ENCODE measurements at places on chromosomes 6 and 20. TPM values are rescaled to one million over a fixed set of nuclear protein-coding genes. Genes with fewer than 3 reads are reported as not detected.

- no peak for DNase-seq
These were observed 107.7 kb downstream of the JPH2 start for GRCh38 chr20:44079291-44079690.

Gene SUMO4
- total RNA-seq, result 0.87 TPM

GRCh38 chr20:4427940-4428586 lies 293.6 kb upstream of the PRND start:
- DNase-seq, result no peak

- DNase-seq, result no peak
These were observed 373.8 kb downstream of the GJA1 start for GRCh38 chr6:121809211-121809610.

- no peak for DNase-seq
These were observed 59.0 kb upstream of the RNF146 start for GRCh38 chr6:127207591-127208120.

GRCh38 chr20:15882553-15882952 lies 690.7 kb downstream of the KIF16B start:
- no peak for DNase-seq

DNA sequence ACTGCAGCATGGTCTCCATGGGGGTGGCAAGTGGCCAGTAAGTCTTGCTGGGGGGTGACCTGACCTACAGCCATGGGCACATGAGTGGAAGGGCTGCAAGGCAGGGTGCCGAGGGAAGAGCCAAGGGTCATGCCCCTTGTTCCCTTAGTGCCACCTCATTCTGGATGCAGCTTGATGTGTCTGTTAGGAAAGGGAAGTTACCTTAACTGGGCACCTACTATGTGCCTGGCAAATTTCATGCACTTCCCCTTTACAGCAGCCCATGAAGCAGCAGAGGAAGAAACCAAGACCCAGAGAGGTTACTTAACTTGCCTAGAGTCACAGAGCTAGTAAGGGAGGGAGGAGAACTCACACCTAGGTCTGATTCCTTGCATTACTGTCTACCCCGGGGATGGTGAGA lies 174.0 kb downstream of the MRPL14 start:
- DNase-seq, result no peak

DNA sequence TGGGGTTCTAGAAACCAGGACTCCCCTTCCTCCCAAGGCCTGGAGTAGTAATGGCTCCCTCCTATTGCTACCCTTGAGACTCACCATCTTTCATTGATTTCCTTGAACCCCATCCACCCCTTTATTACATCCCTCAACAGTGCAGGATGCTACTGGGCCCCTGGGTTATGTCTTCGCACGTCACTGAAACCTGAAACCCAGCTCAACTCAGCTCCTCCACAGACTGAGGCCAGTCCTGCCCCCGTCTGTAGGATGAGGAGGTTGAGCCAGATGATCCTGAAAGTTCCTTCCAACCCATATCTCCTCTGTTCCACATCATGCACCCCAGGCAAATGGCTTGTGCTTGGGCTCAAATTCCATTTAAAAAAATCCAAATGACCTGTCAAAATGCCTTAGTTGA lies 21.4 kb downstream of the CPNE5 start:
- DNase-seq, result no peak

GRCh38 chr20:49646126-49646525 lies 67.6 kb downstream of the B4GALT5 start:
- DNase-seq, result no peak

DNA sequence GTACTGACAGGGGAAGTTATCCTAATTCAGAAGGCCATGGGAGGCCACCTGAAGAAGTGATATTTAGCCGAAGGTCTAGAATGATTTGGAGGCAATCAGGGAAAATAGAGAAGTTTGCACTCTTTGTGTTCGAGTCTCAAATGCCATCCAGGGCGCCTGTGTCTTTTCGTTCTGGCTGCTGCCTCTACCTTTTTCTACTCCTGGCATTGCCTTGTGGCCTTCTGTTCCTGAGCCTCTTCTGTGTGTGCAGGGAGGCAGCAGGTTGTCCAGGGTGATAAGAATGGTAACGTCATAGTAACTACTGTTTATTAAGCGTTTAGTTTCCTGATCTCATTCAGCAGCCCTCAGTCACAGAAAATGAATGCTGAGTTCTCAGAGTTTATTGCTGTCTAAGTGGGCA lies 252.1 kb downstream of the FARS2 start:
- no peak for DNase-seq

GRCh38 chr20:8346700-8347270 lies 214.7 kb downstream of the PLCB1 start:
- DNase-seq, result no peak

DNA sequence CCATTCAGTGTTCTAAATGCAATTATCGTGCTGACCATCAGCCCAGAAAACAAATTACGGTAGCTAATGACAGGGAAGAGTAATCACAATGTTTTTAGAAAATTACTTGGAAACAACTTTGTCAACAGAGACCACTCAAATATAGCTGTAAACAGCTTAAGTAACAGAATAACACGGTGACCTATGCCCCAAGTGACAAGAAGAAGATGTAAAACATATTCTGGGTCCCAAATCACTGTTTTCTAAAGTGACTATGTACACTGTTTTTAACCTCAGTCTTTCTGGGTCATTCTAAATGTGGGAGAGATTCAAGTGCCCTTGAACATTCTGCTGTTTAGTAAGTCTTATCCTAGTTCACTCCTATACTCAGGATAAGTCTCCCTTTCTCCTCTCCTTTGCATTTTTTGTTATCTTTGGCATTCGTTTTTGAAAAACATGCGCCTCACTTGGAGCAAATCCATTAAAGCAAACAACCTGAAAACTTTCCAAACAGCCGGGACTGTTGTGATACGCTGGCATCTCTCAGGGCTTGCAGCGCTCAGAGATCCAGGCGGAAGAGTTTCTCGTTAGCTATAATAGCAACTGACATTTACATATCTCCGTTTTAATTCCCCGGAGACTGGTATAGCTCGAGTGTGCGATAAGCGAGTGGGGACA lies 114.5 kb upstream of the SOX4 start:
- no peak for DNase-seq

DNA sequence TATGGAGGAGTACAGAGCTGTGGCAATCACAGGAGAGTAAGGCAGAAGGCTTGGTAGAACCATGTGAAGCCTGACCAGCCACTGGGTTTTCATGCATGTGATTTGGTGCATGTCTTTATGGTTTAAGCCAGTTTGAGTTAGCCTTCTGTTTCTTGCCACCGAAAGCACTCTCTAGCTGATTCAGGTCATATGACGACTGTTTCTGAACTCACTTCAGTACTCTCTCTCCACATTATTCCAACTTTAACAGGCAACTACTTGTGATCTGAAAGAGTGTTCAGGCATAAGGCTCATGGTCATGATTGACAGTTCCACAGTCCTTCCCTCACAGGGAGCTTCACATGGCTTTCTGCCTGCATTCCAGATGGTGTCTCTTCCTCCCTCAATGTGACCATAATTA lies 63.3 kb upstream of the TAB2 start:
- DNase-seq, result no peak

DNA sequence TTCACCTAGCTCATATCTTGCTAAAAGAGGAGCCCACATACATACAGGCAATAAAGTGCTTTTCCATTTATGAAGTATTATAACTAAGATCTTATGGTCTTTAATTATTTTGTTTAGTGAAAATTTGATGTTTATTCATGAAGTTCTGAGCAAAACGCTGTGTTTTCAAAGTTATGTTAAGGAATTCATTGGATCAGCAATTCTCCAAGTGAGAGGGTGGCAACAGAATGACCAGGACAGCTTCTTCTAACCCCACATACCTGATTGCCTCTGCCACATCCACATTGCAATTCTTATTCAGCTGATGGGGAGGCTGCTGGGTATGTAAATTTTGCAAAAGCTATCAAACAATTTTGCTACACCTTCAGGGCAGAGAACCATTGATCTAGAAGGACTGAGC lies 116.8 kb downstream of the OGFRL1 start:
- no peak for DNase-seq

Gene NMBR
- total RNA-seq, result not detected

Gene ZNF391
- 3.1 TPM for total RNA-seq

DNA sequence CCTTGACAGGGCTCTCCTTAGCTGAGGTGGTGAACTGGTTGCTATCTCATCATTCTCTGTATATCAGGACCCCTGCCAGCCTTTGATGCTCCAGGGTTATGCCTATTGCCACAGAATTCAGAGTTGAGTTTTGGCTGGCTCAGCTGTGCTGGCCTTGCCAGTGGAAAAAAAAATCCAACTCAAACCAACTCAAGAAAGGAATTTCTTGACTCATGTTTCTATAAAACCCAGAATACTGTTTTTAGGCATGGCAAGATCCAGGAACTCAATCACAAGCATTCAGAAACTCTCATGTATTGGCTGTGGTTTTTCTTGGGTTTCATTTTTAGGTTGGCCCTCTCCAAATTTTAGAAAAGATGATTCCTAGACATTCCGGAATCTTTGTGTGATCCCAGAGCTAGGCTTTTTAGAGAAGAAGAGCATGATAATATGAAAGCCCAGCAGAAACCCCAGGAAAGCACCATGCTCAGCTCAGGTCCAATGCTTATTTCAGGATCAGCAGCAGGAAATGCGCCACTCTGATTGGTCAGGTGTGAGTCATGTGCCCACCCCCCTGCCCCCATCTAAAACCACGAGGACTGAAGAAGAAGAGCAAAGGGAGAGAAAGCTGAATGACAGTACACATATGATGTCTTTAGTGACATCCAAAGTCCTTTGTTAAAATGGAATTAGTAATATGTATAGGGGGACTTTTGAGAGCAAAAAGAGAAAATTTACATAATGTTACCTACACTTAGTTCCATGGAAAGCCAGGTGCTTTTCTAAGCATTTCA lies 122.9 kb downstream of the RNF144B start:
- no peak for DNase-seq

- DNase-seq, result no peak
These were observed 22.5 kb downstream of the SLC52A3 start for GRCh38 chr20:745683-746301.

GRCh38 chr6:170067923-170068360 lies 222.9 kb downstream of the DLL1 start:
- no peak for DNase-seq

DNA sequence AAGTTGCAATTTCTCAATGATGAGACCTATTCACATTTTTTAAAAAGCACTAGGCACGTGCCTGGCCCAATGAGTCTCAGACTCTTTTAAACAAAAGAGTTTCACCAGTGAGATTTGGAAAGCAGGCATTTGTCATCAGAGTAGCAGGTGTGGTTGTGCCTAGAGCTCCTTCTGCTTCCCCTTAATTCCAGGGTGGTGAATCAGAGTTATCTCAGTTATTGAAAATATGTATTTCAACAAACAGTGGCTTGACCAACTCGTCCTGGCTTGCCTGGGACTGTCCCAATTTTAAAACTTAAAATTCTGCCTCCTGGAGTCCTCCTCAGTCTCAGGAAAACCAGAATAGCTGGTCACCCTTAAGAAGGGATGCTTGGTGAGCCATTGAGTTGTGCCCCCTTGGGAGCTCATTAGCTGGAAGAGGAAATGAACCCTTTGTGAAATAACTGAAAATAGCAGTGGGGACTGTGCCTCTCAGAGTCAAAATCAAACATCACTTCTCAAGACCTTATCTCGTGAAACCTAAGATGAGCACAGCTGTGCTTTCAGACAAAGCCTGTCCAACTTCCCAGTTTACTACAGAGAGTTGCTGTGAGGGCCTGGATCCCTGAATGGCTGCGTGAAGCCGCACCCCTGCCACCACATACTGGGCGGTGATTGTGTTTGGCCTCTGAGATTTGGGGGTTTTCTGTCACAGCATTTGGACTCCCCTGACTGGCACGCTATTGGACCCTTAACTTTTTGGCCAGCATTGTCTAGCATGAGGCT lies 116.3 kb downstream of the ANKRD60 start:
- no peak for DNase-seq

Gene ARHGAP18
- total RNA-seq, result 3.9 TPM

- no peak for DNase-seq
These were observed 126.5 kb downstream of the UTRN start for GRCh38 chr6:144411531-144412165.

DNA sequence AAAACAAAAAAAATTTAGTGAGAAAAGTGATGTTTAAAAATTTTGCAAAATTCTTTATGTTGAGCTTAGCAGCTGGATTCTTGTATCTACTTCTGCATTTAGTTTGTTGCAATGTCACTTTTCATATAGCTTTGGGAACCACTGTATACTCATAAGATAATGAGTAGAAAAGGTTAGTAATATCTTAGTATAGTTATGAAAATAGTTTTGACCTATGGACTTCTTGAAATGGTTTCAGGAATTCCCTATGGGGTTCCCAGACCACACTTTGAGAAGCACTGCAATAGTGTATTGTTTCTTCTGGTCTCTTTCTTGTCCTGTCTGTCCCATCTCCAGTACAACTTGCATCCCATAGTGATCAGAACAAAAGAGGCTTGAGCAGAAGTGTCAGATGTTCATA lies 29.4 kb downstream of the PPP1R16B start:
- no peak for DNase-seq

Gene FOXC1
- total RNA-seq, result 3.7 TPM

Gene DEFB124
- total RNA-seq, result not detected

GRCh38 chr20:4546786-4547185 lies 174.9 kb upstream of the PRND start:
- DNase-seq, result no peak

Gene PBOV1
- not detected for total RNA-seq

- DNase-seq, result no peak
These were observed 2.9 kb upstream of the TMEM74B start for GRCh38 chr20:1187605-1188171.

DNA sequence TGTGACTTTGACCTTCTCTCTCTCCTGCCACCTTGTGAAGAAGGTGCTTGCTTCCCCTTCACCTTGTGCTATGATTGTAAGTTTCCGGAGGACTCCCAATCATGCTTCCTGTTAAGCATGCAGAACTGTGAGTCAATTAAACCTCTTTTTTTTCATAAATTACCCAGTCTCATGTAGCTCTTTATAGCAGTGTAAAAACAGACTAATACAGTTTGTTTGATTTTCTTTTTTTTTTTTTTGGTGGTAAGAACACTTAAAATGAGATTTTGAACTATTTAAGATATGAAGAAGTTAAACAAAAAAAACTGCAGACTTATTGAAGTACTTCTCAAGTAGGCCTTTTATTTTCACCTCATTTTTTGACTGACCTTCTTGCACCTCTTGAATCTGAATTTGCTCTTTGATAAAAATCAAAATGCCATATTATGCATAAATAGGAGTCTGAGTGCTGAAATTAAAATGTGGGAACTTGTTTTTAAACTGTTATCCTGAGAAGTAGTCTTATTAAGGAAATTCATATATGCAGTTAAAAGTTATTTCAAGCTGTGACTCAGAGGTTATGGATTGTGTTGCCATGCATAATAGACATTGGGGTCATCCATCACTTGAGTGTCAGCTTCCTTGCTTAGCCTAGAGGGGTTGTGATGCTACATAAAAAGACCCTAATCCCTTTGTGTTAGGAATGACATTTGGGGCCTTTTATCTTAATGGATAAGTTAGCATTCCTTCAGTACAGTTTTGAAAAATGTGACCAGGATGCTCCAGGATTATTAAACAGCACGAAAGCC lies 447.9 kb upstream of the FKBP1C start:
- DNase-seq, result no peak

All from H7 (cell line).